Fibroblast of the conjunctiva (primary cell): ENCODE measurements at places on chromosomes 2 and 18.

DNA sequence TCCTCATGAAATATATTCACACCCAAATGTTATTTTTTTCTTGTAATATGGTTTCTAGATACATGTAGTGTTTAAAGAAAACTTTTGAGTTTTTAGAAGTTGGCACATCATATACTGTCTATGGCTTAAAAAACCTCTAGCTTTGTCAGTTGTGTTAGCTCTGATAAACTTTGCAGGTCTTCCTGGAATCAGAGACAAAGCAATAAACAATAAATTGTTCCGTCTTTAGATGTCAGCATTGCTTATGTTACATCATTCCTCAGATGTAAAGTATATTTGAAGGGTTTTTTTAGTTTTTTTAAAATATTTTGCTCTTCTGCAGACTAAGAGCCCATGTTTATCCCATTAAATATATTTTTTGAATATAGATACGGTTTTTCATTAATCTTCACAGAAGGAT lies 145.1 kb downstream of the GPD2 start:
- no peak for DNase-seq

GRCh38 chr18:13036622-13037320 lies 45.6 kb downstream of the CEP192 start:
- DNase-seq, result peak; percentile 10

- DNase-seq, result no peak
These were observed 115.2 kb downstream of the OSBPL6 start for GRCh38 chr2:178309541-178309940.

DNA sequence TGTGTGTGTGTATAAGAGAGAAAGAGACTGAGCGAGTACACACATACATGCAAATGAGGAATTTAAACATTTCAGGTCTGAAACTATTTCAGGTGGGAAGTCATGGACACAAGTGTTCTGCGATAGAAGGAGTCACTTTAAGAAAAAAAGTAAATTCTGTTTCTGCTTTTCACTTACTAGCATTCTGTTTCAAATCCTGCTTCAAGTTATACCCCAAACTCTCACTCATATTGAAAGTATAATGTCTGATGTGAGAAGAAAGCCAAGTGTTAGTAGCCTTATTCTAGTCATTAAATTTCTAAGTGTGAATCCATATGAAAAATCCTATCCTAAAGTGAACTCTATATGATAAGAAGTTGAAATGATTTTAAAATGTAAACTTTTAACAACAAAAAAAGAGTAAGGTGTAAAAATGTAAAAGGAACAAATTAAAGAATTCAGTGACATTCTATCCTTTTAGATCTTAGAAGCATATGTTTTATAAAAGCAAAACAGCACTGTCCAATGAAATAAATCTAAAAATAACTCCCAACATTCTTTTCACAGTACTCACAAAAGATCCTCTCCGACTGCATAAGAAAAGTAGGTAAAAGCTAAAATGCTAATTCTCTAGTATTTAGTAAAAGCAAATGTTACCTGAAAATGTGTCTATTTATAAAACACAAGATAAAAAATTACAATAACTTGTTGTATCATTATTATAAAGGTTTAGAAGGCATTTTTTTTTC lies 570.6 kb downstream of the ZEB2 start:
- DNase-seq, result no peak

DNA sequence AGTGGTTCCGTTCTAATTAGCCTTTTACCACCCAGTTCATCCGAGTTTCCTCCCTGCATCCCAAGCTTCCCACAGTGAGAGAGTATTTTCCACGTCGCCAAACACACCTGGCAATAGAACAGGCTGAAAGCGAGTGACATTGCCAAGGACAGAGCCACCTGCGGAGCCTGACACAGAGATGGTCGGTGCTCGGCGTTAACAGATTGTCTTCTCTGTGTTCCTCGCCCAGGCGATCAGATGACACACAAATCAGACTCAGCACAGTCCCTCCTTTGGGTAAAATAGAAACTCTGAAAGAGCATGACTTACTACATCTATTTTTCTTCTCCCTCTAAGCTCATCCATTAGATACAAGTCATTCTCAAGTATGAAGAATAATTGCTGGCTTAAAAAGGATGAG lies 107.7 kb downstream of the CD226 start:
- no peak for DNase-seq

DNA sequence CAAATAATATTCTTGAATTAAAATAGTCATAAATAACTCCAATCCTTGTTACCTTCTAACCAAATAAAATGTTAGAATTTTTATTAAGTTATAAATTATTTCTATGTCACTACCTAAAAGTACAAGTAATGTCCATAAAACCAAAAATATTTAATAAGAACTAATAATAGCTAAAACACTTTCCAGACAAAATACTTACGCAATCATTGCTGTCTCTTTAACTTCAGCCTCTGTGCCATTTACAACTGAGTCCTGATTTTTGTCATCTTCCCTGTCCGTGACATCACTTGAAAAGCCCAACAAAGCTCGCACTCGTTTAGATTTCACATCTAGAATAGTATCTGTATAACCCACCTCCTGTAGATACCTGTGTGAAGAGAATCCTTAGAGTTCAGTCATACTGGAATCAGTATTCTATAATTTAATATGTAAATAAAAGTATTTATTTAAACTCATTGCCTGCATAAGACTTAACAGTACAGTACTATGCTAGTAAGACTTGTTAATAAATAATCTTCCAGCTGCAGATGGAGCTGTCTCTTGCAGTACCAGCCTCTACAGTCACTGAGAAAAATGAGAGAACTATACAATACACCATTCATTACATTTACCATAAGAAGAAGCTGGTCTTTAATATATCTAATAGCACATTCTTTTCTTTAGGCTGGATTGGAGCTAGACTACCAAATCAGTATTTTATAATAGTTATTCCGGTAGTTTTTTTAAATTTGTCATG lies 63.8 kb downstream of the STRN start:
- DNase-seq, result no peak

DNA sequence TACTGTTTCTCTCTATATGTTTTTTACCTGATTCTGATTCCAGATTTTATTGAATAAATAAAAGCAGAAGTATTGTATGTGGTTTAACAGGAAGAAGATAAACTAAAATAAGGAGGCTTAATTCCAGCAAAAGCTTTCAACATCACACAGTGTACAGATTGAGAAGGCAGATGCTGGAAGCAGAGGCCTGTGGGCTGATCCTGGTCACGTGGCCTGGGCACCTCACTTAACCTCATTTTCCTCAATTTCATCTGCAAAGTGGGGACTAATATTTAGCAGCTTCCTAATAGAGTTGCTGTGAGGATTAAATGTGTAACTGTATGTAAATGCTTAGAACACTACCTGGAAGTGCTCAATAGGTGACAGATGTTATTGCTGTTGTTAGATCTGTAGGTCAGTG lies 58.0 kb downstream of the CDCA7 start:
- no peak for DNase-seq

DNA sequence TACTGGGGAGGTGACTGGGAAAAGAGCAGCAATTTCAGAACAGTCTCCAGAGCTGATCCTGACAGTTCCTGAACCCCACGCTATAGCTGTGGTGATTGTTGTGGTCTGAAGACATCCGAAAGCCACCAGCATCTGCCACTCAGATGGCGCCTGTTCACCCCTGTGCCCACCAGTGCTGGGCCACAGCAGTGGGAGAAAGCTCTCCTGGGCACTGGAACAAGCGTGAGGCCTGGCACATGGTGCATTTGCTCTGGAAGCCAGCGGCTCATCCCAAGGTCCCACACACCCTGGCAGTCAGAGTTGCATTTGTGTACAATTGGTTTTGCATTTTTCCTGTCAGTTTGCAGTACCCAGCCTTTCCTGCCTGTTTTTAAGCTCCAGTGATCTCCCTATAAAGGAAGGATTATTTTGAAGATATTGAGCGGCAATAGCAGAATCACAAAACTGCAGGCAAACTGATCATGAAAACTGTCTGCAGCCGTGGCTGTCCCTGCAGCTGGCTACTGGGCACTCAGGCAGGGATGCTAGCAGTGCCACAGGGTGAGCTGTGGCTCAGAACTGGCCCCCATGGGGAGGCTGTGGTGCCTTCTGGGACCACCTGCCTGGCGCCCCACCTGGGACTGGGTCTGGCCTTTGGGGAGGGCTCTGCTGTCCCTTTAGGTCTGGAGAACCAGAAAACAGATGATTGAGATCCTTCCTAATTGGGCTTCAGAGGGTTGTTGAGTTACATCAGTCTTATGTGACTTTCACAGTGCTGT lies 30.1 kb downstream of the IMPA2 start:
- no peak for DNase-seq

GRCh38 chr2:218631837-218632236 lies 24.1 kb downstream of the PLCD4 start:
- DNase-seq, result no peak

DNA sequence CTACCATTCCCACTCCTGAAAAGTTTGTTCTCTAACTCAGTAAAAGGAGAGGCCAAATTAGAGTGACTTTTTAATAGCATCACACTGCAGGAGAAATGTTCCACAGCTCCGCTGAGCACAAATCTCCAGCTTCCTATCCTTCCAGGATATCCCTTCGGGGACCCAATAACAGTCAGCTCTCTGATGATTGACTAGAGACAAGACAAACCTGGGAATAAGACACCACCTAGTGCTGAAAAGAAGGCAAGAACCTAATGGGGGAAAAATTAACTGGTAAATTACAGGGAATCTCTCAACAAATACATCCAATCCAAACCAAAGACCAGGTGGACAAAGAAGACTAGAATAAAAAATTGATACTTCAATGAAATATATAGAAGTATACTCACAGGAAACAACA lies 977.1 kb upstream of the SOX11 start:
- DNase-seq, result no peak

GRCh38 chr2:25829377-25829704 lies 48.9 kb downstream of the ASXL2 start:
- peak; percentile 3 for DNase-seq

DNA sequence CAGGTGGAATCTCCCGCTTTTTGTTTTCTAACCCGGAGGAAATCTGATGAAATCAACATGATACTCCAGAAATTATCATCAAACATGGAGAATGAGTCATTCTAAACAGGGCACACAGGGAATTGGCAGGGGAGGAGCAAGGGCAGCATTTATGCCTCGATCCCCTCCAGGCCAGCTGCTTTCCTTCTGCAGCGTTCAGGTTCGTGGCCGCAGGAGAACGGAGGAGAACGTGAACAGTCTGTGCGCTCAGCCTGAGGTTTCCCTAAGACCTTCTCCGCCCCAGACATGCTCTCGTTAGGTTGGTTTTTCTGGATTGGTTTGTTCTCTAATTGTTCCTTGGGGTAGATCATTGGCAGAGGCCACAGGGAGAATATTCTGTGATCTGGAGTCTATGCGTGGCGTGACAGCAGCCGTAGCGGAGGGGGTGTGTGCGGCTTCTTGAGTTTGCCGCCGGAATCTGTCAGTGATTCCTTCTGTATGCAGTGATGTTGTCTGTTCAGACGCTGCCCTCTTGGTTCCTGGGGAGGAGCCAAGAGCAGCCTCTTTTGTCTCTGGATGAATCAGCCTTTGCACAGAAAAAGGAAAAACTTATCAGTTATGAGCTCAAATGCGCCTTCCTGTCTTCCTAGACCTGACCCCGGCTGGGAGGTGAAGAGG lies 75.9 kb downstream of the SH3BP4 start:
- peak; percentile 75 for DNase-seq

GRCh38 chr2:44686561-44686960 lies 254.9 kb upstream of the SIX3 start:
- no peak for DNase-seq

GRCh38 chr2:237892478-237892877 lies 33.1 kb downstream of the RAMP1 start:
- DNase-seq, result no peak

GRCh38 chr2:133653056-133653455 lies 84.8 kb upstream of the NCKAP5 start:
- no peak for DNase-seq

DNA sequence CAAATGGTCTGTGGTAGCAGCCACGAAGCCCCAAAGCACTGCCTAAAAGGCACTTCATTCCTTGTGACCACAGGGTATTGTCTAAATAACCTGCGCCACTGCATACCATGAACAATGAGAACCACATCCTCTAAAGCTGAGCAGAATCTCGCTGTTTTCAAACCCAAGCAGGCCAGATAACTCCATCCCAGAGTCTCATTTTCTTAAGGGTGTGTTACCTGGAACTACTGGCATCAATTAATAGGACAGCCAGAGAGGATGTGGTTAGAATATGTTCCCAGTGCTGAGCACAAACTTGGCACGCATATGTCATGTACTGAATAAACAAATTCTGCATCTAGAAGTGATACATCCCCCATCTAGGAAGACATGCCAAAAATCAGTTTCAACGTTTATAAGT lies 13.0 kb downstream of the VPS4B start:
- DNase-seq, result peak; percentile 16

GRCh38 chr2:216789081-216789480 lies 70.8 kb downstream of the TNP1 start:
- no peak for DNase-seq

- DNase-seq, result no peak
These were observed 76.0 kb downstream of the EMX1 start for GRCh38 chr2:72993147-72993932.

DNA sequence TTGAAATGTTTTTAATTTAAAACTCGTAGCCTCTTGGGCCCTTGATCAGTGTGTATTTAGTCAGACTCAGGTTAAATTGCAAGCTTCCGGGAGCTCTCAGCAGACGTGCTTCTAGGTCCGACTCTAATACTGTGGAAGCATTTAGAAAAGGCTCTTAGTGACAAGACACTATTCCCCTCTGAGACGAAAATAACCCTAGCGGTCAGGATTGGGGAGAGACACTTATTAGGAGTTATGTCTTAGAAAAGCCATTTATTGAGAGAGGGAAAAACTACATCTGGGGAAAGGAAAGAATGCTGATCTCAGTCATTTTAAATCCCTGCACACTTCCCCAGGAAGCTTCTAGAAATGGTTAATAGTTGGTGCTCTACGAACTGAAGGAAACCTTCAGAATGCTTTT lies 110.5 kb upstream of the NCK2 start:
- DNase-seq, result no peak

- no peak for DNase-seq
These were observed 594 bp downstream of the ITM2C start for GRCh38 chr2:230865307-230865765.
